ENCODE measurements at places on chromosomes 12 and 14. TPM values are rescaled to one million over a fixed set of nuclear protein-coding genes. Genes with fewer than 3 reads are reported as not detected.

VRTN gene
- total RNA-seq, result not detected

DNA sequence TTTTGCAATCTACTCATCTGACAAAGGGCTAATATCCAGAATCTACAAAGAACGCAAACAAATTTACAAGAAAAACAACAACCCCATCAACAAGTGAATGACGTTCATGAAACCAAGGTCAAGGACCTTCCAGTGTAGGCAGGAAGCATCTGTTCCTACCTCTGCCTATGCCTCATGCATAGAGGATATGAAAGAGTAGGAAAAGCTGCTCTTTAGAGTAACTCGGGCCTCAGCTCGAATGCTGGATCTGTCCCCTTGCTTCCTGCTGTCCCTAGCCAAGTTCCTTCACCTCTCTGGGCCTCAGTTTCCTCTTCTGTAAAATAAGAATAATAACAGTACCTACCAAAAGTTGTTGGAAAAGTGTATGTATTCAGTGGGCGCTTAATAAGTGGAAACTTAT, 65.0 kb downstream of the FOXN4 start:
- peak; percentile 67 for DNase-seq

DNA sequence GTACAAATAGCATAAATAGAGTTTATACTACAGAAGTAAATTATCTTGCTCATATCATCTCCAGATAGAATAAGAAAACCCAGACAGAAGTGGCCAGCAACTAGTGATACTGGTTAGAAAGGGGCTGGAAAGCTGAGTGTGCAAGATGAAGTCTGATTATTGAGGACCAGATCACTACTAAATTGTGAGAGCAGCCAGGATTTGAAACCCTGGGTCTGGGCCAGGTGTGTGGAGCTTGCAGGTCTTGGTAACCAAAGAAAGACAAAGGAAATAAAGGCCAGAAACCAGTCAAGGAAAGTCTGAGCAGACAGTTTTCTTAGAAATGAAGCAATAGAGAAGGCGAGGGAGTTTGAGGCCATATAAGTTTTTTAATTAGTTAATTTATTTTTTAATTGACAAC, 611.8 kb downstream of the ETNK1 start:
- DNase-seq, result no peak

DNA sequence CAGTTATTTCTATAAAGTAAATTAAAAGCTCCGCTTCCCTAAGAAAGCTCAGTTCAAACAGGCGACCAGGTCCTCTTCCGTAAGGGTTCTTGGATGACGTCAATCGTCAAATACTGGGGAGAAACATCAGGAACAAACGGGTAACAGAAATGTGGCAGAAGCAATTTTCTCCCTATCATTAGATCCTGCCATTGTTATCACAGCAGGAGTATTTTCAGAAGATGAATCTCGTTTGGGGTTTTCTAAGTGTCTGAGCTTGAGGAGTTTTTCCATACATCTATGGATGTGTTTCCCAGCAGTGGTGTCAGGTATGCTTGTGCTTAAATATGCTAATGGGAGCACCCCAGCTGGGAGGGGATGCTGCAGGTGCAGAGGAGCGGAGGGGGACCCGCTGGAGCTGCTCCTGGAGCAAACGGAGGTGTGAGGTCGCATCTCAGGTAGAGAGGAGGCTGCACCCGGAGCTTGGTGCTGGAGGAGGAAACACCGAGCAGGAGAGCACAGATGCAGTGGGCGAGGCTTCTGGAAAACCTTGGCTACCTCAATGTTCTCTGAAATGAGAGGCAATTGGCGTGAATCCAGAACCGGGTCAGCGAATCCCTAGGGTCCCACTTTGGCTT, 795.5 kb downstream of the AACS start:
- no peak for DNase-seq

DNA sequence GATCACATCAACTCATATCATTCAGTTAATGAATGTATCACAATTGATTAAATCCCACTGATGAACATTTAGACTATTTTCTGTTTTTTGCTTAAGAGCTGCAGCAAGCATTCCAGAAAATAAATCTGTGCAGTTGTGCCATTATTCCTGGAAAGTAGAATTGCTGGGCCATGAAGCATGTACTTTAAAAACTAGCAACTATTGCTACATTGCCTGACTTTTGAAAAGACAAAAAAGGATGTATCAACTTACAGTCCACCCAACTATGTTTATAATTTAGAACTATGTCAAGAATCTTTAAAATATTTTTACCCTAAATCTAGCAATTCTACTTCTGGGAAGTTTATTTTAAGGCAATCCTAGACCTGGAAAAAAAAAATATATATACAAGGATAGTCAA, 33.4 kb upstream of the ERGIC2 start:
- no peak for DNase-seq

All from endothelial cell of umbilical vein (primary cell).